CD4-positive, alpha-beta T cell treated with Interleukin-15 for 4 hours (primary cell): ENCODE measurements at places on chromosomes 11 and 22.

GRCh38 chr11:117183724-117184349 is 5.3 kb downstream of the SIDT2 start:
- no peak for DNase-seq

GRCh38 chr22:39123751-39124581 is 26.9 kb downstream of the APOBEC3H start:
- DNase-seq: no peak

- DNase-seq: no peak
Observed at GRCh38 chr11:121892131-121892681, 223.8 kb downstream of the BLID start.

DNA sequence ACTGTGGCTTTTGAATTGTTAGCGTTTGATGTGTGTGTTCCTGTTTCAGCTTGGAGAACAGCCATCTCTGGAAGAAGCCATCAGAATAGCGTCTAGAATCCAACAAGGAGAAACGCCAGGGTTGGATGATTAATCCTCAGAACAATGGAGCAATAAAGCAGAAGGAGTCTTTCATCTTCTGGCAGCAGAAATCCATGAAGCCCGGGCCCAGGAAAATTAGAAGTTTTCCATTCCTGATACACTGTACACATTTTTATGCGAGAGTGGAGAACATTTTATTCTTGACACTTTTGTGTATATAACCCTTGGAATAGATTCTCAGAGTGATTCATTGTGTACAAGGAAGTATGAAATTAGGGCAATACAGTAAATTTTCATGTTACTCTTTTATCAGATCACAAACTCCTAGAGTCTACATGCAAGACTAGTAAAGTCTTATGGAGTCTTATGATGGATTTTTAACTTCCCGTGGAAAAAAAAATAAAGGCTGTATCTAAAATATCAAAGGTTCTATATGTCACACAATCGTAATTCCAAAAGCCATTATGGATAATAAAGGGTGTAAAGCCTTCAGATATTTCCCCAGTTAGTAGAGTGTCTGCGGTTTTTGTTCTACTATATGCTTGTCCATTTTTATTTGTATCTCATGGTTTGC is 45.9 kb upstream of the WEE1 start:
- DNase-seq: no peak

DNA sequence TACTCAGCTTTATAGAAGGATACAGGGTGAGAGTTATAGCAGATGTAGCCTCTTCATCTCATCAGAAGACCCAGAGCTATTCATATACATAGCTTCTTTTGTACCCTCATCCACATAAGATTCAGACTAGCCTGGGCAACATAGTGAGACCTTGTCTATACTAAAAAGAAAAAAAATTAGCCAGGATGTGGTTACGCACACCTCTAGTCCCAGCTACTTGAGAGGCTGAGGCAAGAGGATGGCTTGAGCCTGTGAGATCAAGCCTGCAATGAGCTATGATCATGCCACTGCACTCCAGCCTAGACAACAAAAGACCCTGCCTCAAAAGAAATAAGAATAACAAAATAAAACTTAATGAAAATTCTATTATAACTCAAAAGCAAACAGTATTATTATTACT is 36.7 kb upstream of the B3GNT6 start:
- no peak for DNase-seq

DNA sequence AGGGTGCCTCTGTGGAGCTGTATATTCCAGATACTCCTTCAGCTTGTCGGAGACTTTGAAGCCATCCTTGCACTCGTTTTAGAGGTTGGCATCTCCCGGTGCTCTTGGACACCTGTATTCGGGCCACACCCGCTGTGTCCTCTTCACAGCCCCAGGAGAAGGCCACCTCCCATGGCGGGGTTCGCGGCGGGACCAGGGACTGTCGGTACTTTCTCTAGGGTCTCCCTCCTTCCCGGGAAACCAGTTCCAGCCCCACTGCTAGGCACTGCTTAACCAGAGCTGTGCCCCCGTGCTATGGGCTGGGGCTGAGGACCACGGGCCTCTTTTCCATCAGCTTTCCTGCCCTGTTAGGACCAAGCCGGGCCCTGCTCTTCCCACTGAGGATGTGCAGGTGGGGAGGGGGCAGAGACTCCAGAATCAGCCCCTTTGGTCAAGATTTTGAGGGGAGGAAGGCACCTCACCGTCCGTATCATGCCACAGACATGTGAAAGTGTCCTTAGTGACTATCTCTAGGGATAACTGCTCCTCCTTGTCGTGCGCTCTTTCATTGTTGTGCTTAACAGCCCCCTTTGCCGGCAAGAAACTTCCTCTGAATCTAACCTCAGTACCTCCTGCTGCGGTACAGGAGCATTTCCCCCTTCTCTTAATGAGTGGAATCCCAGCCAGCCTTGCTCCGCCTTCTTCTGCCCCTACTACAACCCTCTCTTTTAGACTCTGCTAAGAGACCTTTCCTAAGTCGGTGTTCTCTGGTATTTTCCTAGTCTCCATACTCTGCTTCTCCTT is 1.2 kb upstream of the B3GAT1 start:
- DNase-seq: no peak

DNA sequence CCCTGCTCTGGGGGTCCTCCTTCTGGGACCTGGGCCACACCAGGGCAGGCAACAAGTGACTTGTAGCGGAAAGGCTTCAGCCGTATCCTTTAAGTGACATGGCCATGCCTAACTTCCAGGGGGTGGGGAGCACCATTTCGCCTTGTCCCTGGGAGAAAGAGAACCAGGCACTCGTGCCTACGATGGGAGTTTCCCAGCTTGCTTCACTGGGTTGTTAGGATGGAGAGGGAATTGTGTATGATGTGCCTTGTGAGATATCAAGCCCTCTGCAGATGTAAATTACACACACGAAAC is 151.4 kb downstream of the CACNA1I start:
- no peak for DNase-seq

- no peak for DNase-seq
Observed at GRCh38 chr11:44524751-44525201, 40.7 kb upstream of the CD82 start.

DNA sequence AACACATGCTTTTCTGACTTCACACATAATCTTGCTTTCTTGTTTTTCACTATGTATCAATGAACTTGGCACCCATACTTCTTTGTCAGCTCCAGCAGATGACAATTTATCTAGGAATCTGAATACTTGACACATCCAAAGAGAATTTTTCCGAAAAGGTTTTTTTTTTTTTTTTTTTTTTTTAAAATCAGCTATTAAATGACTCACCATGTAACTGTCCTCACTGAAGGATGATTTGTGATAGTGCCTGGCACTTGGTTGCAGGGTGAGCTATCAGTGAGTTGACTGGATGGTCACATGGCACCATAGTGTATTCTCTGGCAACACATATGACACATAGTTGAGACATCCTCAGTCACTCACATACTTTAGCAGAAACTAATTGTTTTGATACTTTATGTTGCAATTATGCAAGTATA is 133.4 kb upstream of the E2F8 start:
- no peak for DNase-seq

DNA sequence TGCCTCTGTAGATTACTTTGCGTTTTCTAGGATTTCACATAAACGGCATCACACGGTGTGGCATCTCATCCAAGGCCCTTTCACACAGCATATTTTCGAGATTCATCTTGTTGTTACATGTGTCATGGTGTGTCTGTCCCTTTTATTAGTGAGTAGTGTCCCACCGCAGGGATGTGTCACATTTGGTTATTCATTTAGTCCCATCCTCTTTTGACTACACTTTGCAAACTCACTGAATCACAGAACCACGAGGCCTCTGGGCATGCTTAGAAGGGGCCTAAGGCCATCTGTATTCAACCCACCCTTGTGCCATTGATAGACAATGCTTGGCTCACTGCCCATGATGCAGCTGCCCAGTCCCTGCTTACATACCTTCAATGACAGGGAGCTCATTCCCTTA is 4.2 kb upstream of the RAC2 start:
- DNase-seq: no peak

GRCh38 chr22:42052765-42053164 is 17.8 kb downstream of the NAGA start:
- DNase-seq: no peak

DNA sequence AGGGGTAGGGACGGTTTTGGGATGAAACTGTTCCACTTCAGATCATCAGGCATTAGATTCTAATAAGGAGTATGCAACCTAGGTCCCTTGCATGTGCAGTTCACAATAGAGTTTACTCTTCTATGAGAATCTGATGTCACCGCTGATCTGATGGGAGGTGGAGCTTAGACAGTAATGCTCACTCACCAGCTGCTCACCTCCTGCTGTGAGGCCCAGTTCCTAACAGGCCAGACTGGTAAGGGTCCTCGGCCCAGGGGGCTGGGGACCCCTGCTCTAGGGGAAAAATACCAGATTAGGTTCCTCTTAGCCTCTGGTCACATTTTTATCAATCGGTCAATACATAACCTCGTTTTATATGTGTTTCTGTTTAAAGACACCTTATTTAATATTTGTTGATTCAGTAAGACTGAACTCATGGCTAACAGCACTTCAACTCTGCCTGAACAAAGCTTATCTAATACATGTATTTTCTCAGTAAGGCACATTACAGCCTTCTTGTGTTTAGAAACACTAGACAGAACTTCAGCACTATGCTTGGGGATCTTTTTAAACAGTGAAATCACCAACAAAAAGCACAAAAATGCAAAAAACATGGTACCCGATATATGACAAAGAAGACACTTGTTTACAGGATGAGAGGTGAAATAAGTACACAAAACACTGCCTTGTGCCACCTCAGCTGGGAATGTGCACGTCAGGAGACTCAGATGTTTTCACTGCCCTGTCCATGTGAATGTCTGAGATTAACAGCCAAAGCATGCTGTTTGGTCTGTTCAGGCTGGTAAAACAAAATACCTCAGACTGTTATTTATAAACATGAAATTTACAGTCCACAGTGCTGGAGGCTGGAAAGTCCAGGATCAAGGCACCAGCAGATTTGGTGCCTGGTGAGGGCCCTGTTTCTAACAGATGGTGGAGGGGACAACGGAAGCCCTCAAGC is 107.5 kb downstream of the USP35 start:
- no peak for DNase-seq

DNA sequence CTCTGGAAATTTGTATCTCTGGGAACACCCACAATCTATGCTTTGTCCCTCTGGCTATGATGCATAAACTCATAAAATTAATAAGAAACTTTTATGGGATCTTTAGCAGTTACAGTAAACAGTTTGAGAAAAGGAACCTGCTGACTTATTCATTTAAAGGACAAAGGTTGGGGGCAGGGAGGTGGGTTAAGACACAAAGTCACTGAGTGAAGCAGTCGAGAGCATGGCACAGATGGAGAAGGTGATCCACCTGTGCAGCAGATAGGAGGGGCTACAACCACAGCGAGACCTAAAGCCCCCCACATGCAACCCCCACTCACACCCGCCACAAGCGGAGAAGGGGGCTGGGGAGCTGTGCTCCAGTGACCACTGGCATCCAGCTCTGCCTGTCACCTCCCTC is 45.0 kb downstream of the SMCO4 start:
- DNase-seq: no peak

- no peak for DNase-seq
Observed at GRCh38 chr11:27347359-27348339, 15.4 kb downstream of the CCDC34 start.

GRCh38 chr22:48302657-48303368 is 1524.9 kb downstream of the BRD1 start:
- no peak for DNase-seq

DNA sequence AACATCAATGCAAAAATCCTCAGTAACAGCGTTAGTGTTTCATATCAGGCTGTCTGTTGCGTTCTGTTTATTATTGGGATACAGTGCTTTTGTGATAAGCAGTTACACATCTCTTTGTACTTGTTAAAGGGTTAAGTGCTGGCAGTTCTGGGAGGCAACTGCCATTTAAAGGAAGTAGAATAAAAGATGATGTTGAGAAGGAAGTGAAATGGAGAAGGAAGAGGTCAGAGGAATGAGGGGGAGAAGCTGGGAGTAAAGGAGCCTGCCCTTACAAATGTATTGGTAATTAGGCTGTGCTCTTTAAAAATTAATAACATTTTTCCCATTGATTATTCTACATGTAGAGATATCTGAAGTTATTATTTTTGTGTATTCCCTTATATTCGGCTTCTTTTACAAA is 674.7 kb downstream of the NTM start:
- DNase-seq: no peak

DNA sequence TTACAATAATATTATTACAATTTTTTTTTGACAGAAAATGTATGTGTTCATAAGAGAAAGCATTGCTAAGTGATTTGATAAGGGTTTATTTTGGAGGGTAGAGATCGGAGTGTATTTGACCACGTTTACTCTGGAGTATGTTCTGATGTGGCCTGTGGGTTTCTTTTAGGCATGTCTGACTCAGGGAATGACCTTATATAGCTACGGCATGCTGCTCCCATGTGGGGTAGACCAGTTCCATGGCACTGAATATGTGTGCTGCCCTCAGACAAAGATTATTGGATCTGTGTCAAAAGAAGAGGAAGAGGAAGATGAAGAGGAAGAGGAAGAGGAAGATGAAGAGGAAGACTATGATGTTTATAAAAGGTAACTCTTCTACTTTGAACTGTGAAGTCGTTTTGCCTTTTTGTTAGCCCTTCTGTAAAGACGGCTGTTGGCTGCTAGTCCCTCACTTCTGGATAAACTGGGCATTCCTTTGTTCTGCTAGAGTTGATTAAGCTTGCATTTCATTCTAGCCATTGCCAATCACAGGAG is 38.1 kb upstream of the ST14 start:
- peak; percentile 13 for DNase-seq

GRCh38 chr22:26461188-26461810 is 22.3 kb downstream of the HPS4 start:
- DNase-seq: peak; percentile 36

- no peak for DNase-seq
Observed at GRCh38 chr11:1373536-1374214, 16.1 kb upstream of the BRSK2 start.

DNA sequence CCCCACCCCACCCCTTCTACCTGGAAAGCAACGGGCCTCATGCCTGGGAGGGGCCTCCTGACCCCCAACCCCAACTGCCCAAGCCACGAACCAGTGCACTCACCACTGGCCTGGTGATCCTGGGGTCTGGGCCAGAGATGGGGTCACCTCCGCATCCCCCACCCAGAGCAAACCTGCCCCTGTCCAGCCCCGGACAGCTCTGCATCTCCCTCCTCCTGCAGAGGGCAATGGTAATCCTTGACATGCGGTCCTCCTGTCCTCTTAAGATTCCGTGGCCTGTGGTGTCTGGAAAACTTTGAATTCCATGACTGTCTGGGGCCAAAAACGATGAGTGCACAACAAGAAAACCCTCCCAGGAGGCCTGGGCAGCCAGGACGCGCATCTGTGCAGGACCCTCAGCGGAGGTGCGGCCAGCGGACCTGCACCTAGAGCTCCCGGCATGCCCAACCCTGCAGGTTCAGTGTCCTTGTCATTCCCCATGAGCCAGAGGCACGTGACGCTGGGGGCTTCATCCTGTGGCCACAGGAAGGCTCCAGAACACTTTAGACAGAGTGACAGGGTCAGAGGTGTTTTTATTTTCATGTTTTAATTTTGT is 16.1 kb upstream of the PPARA start:
- DNase-seq: no peak
